ENCODE measurements at places on chromosomes 2 and 18. TPM values are rescaled to one million over a fixed set of nuclear protein-coding genes. Genes with fewer than 3 reads are reported as not detected.

HRH4 gene
- total RNA-seq: not detected

RPRD1A gene
- total RNA-seq: 51.7 TPM

B3GNT7 gene
- 4.0 TPM for total RNA-seq

GREB1L gene
- 19.1 TPM for total RNA-seq

ASTL gene
- total RNA-seq: not detected

FEV gene
- total RNA-seq: not detected

UPP2 gene
- total RNA-seq: not detected

DNA sequence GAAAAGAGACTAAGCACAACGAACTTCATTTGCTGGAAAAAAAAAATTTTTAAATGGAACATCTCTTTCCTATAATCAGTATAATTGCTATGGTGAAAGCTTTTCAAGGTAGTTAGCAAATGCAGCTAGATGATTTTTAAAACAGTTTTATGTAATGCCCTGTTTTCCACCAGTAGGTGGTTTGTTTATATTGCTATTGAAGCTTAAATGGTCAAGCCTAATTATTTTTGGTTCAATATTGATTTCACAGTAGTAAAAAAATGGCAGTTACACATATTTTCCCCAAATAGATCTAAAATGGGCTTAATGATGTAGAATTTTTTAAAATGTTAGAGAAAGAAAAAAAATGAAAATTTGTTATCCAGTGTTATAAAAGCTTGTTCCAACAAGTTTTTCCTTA is 70.2 kb downstream of the CDH19 start:
- no peaks in the 10 kb centered on the region for H3K36me3 ChIP-seq
- no peak for DNase-seq
- no peak overlapping the region for H3K4me3 ChIP-seq
- H3K4me1 ChIP-seq: no peaks in the 10 kb centered on the region

DNA sequence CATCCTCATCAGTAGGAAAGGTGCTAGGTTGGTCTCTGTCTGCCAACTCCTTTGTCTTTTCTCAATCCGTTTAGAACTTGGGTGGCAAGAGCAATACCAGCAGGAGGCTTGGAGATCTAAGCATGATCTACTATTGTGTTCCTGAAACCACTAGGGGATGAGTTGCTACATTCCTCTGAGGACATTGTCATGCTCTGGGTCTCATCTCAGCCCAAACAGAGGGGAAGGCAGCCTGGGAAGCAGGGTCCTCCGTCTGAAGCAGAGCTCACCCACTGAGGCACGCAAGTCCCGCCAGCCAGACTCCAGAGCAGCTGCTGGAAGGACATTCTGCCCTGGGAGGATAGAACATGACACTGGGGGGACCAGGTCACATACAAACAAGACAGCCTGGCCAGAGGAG is 162.9 kb downstream of the MTCL1 start:
- H3K4me3 ChIP-seq: no peak overlapping the region
- no peaks in the 10 kb centered on the region for H3K27me3 ChIP-seq
- no peaks in the 10 kb centered on the region for H3K36me3 ChIP-seq

DNA sequence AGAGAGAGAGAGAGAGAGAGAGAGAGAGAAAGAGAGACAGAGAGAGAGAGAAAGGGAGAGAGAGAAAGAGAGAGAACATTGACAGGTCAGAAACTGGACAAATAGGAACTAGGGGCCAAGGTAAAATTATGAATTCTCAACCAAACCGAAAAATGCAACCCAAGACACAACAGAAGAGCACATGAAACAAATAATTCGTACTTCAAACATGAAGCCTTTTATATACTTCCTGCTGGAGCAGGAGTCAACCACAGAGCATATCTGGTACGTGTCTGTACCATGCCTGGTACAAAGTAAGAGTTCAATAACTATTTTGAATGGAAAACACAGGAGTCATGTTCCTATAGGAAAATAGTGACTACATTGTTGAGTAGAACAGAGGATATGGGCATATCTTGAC is 6.5 kb upstream of the VPS54 start:
- no peak overlapping the region for H3K27ac ChIP-seq
- DNase-seq: no peak
- H3K4me3 ChIP-seq: no peak overlapping the region
- no peaks in the 10 kb centered on the region for H3K36me3 ChIP-seq
- H3K4me1 ChIP-seq: peaks cover 6% of the 10 kb centered on the region
- no peaks in the 10 kb centered on the region for H3K27me3 ChIP-seq

GRCh38 chr2:61326423-61326822 is 144.5 kb downstream of the USP34 start:
- no peak overlapping the region for H3K27ac ChIP-seq
- no peak overlapping the region for H3K4me3 ChIP-seq
- peaks cover 25% of the 10 kb centered on the region for H3K36me3 ChIP-seq
- no peak for DNase-seq
- H3K27me3 ChIP-seq: no peaks in the 10 kb centered on the region

DNA sequence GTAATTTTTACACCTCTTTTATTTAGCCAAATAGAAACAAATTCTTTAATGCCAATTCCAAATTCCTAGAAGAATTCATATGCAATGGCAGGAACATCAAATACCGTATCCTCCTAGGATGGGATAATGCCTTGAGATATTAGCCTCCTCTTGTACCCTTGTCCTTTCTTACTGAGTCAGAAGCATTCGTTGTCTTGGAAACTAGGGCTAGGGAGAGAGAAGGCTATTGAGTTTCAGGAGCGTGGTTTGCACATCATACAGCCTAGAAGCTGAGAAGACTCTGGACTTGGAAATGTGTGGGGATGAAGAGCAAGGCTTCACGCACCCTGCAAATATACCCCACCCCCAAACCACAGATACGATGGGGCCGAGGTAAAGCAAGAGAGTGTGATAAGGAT is 300.7 kb downstream of the SP3 start:
- H3K4me1 ChIP-seq: no peaks in the 10 kb centered on the region
- no peak overlapping the region for H3K27ac ChIP-seq
- H3K27me3 ChIP-seq: no peaks in the 10 kb centered on the region
- no peak for DNase-seq
- H3K36me3 ChIP-seq: no peaks in the 10 kb centered on the region

DNA sequence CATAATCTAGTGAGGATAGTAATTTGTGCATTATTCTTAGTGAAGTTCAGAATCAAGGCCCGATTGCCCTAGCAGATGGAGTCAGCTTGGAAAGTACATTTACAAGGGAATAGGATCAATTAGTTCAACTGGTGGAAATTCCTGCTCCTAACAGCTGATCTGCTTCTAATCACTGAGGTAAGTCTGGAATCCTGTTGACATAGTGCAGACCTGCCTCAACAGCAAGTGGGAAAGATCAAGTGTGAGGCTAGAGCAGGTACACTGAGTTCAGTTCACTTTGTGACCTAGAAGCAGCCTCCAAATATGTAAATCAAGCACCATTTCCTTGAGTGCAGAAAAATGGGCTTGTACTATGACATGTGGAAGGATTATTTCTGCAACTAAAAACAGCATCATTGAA is 111.2 kb upstream of the NOSTRIN start:
- H3K4me1 ChIP-seq: peaks cover 12% of the 10 kb centered on the region
- no peak for DNase-seq
- no peak overlapping the region for H3K27ac ChIP-seq
- H3K27me3 ChIP-seq: no peaks in the 10 kb centered on the region

- H3K4me3 ChIP-seq: no peak overlapping the region
- H3K27me3 ChIP-seq: no peaks in the 10 kb centered on the region
- H3K36me3 ChIP-seq: no peaks in the 10 kb centered on the region
- H3K4me1 ChIP-seq: peaks cover 15% of the 10 kb centered on the region
- H3K27ac ChIP-seq: peak overlapping the region; percentile 60
These were observed 22.8 kb upstream of the ROCK2 start for GRCh38 chr2:11367170-11367730.

GRCh38 chr2:129464036-129464435 is 515.4 kb upstream of the RAB6C start:
- no peak for DNase-seq
- no peaks in the 10 kb centered on the region for H3K4me1 ChIP-seq
- no peaks in the 10 kb centered on the region for H3K36me3 ChIP-seq
- no peaks in the 10 kb centered on the region for H3K27me3 ChIP-seq
- no peak overlapping the region for H3K27ac ChIP-seq

DNA sequence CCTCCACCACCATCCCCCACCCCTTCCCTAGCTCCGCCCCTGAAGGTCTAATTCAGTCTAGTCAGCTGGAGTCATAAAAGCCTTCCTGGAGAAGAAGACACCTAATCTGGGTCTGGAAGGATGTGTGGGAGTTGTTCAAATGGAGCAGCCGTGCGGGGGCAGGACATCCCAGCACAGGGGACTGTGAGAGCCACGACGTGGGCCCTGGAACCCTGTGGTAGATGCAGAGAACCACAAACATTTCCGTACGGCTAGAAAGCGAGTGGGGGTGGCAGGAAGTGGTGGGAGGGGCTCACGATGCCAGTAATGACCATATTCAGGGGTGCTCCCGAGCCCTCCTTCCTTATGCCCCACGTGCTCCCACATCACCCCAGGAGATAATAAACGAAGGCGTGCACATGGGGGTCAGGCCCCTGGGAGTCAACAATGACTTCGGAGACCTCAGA is 20.9 kb upstream of the COL6A3 start:
- H3K4me3 ChIP-seq: no peak overlapping the region
- no peaks in the 10 kb centered on the region for H3K27me3 ChIP-seq
- H3K27ac ChIP-seq: peak overlapping the region; percentile 85
- H3K4me1 ChIP-seq: peaks cover 62% of the 10 kb centered on the region
- no peaks in the 10 kb centered on the region for H3K36me3 ChIP-seq

GRCh38 chr2:40287773-40288172 is 164.1 kb downstream of the SLC8A1 start:
- no peaks in the 10 kb centered on the region for H3K36me3 ChIP-seq
- H3K4me1 ChIP-seq: peaks cover 33% of the 10 kb centered on the region
- H3K4me3 ChIP-seq: no peak overlapping the region
- no peaks in the 10 kb centered on the region for H3K27me3 ChIP-seq

GRCh38 chr18:73717570-73717969 is 430.1 kb downstream of the FBXO15 start:
- H3K27me3 ChIP-seq: no peaks in the 10 kb centered on the region
- H3K27ac ChIP-seq: no peak overlapping the region
- no peak overlapping the region for H3K4me3 ChIP-seq

DNA sequence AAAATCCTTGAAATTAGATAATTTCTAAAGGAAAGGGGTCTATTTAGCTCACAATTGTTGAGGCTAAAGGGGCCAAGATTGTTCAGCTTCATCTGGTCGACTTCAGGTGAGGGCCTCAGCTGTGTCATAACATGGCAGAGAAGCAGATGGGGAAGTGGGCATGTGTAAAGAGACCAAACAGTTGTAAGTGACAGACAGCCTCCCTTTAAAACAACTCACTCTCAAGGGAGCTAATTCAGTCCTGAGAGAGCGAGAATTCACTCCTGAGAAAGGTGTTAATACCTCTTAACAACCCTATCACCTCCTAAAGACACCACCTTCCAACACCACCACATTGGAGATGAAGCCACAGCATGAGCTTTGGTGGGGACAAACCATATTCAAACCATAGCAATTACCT is 62.4 kb downstream of the KCMF1 start:
- H3K36me3 ChIP-seq: peaks cover 27% of the 10 kb centered on the region
- H3K4me1 ChIP-seq: no peaks in the 10 kb centered on the region
- DNase-seq: no peak
- no peak overlapping the region for H3K27ac ChIP-seq

DNA sequence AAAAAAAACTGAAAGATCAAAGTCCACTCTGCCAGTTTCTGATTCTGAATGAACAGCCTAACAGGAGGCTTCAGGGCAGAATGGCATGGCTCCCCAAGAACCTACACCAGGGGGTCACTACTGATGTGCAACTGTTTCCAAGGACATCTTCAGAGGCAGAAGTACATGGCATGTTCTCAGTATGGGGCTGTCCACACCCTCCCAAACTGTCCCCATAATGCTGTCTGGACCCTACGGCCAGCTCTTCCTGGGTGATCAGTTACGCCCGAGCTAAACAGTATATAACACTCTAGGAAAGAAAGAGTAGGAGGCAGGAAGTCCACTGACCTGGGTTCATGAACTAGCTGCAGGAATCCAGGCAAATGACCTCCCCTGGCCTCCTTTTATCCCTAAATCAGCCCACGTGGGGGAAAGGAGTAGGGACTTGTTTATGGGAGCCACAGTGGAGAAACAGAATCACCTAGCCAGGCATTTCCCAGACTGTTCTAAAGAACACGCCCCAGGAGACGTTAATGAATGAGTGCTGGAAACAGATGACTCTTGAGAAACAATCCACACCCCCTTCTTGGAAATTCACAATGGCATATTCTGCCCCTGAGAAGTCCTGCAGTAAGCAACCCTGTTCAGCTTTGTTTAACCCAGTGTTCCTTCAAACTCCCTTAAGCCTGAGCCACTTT is 2.5 kb downstream of the TMBIM1 start:
- peaks cover 85% of the 10 kb centered on the region for H3K4me1 ChIP-seq
- no peaks in the 10 kb centered on the region for H3K27me3 ChIP-seq
- peak overlapping the region; percentile 99 for H3K27ac ChIP-seq
- no peak for DNase-seq
- H3K4me3 ChIP-seq: peak overlapping the region; percentile 94

GRCh38 chr2:158493458-158493857 is 36.7 kb downstream of the PKP4 start:
- no peaks in the 10 kb centered on the region for H3K27me3 ChIP-seq
- H3K4me3 ChIP-seq: no peak overlapping the region
- H3K4me1 ChIP-seq: peaks cover 37% of the 10 kb centered on the region
- DNase-seq: no peak

DNA sequence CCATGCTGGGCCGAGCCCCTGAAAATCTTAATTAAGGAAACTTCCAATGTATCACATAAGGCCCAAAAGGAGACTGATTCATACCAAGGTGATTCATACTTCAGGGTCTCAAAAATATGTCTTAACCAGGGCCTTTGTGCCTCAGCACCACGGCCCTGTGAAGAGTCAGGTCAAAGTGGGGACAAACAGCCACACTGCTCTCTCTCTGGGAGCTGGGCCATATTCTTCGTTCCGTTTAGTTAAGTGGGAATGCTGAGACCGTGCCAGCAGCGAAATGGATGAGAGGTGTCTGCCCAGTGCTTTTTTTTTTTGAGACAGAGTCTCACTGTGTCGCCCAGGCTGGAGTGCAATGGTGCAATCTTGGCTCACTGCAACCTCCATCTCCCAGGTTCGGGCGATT is 9.3 kb upstream of the PTMA start:
- no peaks in the 10 kb centered on the region for H3K27me3 ChIP-seq
- H3K27ac ChIP-seq: peak overlapping the region; percentile 11
- H3K4me1 ChIP-seq: peaks cover 8% of the 10 kb centered on the region
- no peaks in the 10 kb centered on the region for H3K36me3 ChIP-seq

- no peak overlapping the region for H3K27ac ChIP-seq
- DNase-seq: peak; percentile 46
- H3K4me3 ChIP-seq: no peak overlapping the region
- H3K4me1 ChIP-seq: peaks cover 14% of the 10 kb centered on the region
- H3K36me3 ChIP-seq: no peaks in the 10 kb centered on the region
- no peaks in the 10 kb centered on the region for H3K27me3 ChIP-seq
These were observed 3.0 kb upstream of the TFCP2L1 start for GRCh38 chr2:121287956-121288355.

GRCh38 chr18:13522256-13522655 is 204.1 kb downstream of the FAM210A start:
- H3K27ac ChIP-seq: peak overlapping the region; percentile 85
- no peaks in the 10 kb centered on the region for H3K27me3 ChIP-seq
- no peak for DNase-seq
- no peaks in the 10 kb centered on the region for H3K36me3 ChIP-seq
- H3K4me3 ChIP-seq: no peak overlapping the region

All from right atrium auricular region (tissue), 2 donors.